ENCODE measurements at places on chromosomes 3 and 15.

DNA sequence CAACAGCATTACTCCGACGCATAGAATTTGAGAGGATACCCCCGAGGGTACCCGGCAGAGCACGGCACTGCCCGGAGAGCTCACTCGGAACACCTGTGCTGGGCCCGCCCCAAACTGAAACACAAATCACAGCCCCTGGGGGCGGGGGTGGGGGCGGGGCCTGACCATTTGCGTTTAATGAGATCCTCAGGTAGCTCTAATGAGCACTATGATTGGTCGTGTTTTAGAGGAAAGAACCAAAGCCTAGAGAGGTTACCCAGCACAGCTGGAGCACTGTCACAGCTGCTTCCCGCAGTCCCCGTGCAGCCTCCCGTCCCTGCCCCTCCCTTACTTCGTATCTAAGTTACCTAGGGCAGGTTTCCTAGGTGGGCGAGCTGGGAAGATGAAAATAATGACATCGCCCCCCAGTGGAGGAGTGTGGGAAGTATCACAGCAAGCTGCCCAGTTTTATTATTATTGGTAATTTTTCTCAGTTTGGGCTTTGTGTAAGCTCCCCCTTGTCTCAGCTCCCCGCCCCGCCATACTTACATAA lies 187.1 kb downstream of the PDE8A start:
- DNase-seq: peak; percentile 21

DNA sequence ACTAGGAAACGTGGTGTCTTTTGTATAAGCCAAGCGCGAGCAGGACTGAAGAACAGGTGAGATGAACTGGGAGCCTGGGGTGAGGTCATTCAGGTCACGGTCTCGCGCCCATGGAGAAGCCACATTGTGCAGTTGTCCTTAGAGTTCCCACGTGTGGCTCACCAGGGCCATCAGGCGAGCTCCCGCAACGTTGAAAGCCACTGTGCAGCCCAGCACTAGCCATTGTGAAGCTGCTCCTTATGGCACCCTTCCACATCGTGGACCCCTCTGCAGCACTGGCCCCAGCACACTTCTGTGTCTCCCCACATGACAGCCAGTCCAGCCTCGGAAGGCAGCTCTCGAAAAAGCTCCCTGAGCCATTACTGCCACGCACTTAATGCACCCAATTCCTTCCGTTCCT lies 7.6 kb upstream of the APBA2 start:
- DNase-seq: no peak

DNA sequence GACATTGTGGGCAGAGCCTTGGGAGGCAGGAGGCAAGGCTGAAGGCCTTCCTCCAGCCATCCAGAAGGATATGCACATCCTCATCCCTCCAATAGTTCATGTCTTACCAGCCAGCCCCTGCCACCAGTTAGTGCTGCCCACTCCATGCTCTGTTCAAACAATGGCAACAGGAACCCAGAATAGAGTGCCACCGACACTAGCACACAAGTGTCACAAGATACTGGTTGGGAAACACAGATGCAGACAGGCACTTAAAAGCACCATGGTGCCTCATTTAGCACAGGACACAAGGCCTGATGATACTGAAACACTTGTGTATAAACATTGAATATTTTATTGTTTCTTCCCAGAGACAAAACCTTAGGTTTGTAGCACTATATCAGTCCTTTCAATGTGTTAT lies 56.5 kb upstream of the MYO5C start:
- no peak for DNase-seq

DNA sequence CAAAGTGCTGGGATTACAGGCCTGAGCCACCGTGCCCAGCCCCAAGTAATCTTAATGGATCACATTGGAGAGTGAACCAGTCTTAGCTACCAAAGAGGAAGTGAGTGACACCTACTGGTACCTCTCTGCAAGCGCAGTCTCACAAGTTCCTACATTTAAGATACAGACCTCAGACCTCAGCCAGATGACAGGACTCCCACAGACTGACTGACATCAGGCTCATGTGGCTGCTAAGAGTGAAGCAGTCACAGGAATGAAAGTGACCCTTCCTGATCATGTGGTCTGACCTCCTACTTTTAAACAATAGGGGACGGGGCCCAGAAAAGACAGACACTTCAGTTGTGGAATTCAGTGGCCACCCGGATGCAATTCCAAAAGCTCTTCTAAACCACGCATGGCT lies 36.3 kb upstream of the GNB5 start:
- no peak for DNase-seq

- no peak for DNase-seq
Observed at GRCh38 chr15:50140983-50141382, 21.9 kb upstream of the ATP8B4 start.

DNA sequence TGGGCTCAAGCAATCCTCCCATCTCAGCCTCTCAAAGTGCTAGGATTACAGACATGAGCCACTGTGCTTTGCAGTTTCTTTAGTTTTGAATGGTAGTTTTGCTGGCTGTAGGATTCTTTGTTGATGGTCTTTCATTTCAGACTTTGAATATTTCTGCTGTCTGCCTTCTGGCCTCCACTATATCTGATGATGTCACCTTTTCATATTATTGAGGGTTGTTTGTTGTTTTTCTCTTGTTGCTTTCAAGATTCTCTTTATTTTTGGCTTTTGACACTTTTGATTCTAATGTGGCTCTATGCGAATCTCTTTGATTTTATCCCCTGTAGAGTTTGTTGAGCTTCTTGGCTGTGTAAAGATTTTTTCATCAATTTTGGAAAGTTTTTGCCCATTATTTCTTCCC lies 79.0 kb upstream of the MANF start:
- no peak for DNase-seq

DNA sequence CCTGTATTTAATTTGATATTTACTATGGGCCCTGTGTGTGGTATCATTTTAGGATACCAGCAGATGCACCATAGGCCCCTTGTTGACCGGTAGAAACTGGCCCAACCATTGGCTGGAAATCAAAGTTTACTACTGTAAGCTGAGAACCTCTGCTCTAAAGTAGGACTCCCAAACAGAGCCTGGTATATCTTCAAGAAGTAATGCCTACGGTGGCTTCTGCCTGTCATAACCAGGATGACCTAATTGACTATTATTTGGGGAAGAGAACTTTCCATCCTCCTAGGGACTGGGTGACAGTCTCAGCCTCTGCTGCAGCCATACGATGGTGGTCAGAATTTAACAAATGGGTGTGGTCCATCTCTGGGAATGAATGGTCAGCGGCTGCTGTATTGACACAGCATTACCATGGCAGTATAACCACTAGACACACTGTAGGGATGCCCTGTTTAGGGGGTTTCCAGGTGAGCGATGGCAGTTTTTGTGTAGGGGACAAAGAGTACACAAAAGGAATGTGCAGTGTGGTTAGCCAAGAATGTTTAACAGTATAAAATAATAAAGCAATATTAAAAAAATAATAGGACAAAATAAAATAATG lies 37.3 kb downstream of the RARB start:
- DNase-seq: no peak

- no peak for DNase-seq
Observed at GRCh38 chr3:8505621-8506020, 4.0 kb downstream of the LMCD1 start.

GRCh38 chr3:182244222-182244971 lies 532.7 kb downstream of the SOX2 start:
- DNase-seq: no peak

GRCh38 chr3:99747915-99748314 lies 69.7 kb upstream of the CMSS1 start:
- DNase-seq: no peak

DNA sequence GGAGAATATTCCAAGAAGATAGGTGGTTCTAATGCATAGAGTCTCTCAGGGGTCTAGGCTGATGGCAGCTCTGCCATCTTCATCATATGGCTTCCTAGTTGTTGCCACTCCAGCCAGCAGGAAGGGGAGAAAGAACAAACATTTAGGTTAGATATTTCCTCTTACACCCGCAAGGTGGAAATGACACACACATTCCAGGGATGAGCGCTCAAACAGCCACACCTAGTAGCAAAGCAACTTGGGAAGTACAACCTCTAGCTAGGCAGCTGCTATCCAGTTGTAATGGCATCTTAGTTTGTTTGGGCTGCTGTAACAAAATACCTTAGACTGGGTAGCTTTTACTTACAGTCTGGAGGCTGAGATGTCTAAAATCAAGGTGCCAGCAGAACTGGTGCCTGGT lies 51.9 kb upstream of the ADAMTSL3 start:
- DNase-seq: no peak

GRCh38 chr15:89389841-89390603 lies 55.4 kb upstream of the POLG start:
- no peak for DNase-seq

DNA sequence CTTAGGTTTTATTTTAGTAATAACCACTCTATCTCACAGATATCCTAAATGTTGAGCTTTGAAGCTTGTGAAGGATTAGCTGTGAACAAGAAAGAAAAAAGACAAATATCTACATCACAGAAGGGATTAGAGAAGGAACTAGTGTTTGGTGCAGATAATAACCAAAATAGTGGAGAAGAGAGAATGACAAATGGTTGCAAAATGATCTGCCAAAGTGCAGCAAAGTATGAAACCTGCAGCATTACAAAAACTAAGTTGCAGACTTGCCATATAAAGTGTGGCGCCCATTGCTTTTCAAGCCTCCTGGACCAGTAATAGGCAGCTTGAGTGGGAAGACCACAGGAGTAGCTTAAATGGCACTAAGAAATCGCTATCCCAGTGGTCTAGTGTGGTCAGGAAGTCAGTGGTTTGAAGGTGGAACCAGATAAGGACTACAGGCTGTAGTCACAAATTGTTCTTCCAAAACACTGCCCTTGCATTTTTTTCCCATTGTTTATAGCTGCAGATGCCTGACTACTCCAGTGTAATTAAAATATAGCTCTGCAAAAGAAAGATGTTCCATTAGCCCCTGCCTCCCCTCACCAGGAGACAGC lies 20.7 kb downstream of the TPM1 start:
- no peak for DNase-seq

DNA sequence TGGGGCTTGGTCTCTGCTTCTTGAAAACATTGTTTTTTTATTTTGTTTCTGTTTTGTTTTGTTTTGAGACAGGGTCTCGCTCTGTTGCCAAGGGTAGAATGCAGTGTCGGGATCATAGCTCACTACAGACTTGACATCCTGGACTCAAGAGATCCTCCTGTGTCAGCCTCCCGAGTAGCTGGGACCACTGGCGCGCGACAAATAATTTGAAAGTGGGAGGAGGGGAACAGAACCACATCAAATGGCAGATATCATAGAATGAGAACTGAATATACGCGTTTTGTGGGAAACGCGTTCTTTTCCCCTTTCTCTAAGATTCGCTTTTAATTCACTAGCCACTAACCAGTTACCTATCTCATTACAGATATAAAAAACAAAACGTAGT lies 641 bp upstream of the VPS13C start:
- DNase-seq: no peak

GRCh38 chr3:154061001-154061370 lies 60.2 kb upstream of the ARHGEF26 start:
- no peak for DNase-seq

DNA sequence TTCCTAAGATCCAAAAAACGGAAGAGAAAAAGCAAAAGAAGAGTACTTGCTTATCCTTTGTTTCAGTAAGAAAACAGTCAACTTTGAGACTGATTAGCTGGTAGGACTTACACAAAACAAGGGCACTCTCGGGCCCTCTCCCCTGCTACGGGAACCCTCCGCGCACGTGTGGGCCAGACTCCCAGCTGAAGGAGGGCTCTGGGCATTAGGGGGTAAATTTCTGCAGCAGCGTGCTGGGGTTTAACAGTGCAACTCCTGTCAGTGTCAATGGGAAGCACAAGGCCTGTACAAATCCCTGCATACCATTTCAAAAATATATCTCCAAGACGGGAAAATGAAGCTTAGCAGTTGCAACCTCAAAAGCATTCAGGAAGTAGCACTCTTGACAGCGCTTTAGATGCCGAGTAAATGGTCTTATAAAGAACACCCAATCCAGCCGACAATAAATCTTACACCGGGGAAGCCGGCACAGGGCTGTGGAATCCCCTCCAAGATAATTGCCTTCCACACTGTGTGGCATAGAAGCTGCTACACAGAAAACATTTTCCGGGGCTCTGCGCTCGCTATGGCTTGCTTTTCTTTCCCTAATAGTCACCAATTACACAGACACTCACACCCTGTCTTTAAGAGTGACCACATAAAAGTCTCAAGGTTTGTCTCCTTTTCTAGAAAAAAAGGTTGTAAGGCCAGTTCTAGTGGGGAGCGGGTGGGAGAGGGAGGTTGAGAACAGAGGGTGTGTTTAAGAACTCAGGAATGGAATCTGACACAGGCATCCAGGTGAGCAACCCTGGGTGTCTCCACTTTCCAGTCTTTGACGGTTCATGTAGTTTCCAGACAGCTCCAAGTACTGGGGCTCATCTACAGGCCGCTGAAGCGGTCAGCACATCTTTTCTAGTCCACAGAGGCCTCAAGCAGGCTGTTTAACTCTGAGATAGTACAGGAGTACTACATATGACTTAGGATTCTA lies 512.7 kb downstream of the FOXP1 start:
- DNase-seq: no peak

DNA sequence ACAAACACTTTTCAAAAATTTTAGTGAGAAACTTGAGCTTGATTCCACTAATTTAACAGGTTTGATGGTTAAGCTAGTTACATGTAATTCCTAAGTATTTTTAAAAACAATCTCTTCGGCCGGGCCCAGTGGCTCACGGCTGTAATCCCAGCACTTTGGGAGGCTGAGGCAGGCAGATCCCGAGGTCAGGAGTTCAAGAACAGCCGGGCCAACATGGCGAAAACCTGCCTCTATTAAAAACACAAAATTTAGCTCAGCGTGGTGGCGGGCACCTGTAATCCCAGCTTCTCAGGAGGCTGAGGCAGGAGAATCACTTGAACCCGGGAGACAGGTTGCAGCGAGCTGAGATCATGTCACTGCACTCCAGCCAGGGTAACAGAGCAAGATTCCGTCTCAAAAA lies 25.3 kb downstream of the TRA2B start:
- DNase-seq: no peak

GRCh38 chr15:87347806-87348515 lies 908.6 kb downstream of the NTRK3 start:
- DNase-seq: no peak

GRCh38 chr3:69510481-69511030 lies 124.7 kb upstream of the FRMD4B start:
- no peak for DNase-seq

DNA sequence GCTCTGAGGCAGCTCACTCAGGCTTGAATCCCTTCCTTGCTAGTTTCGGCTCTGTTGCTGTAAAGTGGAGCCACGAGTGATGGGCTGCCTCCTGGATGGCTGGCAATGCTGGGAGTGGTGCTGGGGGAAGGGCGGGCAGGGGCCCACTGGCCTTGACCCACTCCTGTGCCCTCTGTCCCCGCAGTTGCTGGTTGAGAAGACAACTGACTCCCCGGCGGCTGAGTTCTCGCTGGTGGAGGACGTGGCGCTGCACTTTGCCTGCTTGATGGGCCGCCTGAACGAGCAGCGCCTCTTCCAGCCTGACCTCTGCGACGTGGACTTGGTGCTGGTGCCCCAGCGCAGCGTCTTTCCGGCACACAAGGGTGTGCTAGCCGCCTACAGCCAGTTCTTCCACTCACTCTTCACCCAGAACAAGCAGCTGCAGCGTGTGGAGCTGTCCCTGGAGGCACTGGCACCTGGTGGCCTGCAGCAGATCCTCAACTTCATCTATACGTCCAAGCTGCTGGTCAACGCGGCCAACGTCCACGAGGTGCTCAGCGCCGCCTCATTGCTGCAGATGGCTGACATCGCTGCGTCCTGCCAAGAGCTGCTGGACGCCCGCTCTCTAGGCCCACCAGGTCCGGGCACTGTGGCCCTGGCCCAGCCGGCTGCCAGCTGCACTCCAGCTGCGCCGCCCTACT lies 4.7 kb downstream of the ZBTB47 start:
- no peak for DNase-seq
